Stromal cell of bone marrow (primary cell): ENCODE measurements at places on chromosomes 13 and 19.

DNA sequence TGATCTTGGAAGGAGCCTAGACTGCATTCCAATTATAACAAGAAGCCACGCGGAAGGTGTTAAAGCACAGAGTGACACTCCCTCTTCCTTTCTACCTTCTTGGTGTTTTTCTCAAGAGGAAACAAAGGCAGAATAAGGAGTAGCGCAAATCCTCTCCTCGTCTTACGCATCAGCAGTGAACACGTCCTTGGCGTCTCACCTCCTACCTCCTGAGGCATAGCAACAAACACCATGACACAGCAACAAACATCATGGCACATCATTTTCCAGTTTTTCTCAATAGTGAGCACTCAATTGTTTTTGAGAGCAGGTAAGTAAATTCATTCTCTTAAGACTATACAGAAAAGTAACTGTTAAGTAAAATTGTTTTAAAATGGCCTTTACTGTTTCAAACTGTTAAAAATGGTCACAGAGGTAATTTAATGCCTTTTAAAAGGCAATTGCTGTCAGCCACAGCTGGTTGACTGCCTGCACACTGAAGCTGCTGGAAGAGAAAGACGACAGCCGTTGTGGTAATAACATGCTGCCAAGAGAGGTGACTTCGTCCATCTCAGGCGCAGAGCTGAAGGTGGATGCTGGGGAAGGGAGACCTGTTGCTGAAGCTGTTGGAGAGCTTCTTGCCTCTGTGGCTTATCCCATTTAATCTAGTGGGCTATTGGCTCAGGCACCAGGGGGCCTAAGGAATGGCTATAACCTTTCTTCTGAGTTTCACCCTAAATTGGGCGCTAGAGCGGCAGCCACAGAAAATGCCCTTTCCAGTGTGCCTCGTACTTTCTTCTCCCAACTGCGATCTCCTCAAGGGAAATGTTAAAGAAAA is 703.7 kb downstream of the UQCRFS1 start:
- no peak for DNase-seq

DNA sequence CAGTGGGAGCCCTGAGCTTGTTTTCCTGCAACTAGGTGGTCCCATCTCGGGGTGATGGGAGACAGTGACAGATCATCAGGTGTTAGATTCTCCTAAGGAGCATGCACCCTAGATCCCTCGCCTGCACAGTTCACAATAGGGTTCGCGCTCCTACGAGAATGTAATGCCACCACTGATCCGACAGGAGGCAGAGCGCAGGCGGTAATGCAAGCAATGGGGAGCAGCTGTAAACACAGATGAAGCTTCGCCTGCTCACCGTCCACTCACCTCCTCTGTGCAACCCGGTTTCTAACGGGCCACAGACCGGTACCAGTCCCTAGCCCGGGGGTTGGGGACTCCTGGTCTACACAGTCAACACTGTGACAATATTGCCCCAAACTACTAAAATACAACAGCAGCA is 38.8 kb downstream of the CARD8 start:
- no peak for DNase-seq

GRCh38 chr19:51816711-51817110 is 21.8 kb downstream of the FPR3 start:
- no peak for DNase-seq

DNA sequence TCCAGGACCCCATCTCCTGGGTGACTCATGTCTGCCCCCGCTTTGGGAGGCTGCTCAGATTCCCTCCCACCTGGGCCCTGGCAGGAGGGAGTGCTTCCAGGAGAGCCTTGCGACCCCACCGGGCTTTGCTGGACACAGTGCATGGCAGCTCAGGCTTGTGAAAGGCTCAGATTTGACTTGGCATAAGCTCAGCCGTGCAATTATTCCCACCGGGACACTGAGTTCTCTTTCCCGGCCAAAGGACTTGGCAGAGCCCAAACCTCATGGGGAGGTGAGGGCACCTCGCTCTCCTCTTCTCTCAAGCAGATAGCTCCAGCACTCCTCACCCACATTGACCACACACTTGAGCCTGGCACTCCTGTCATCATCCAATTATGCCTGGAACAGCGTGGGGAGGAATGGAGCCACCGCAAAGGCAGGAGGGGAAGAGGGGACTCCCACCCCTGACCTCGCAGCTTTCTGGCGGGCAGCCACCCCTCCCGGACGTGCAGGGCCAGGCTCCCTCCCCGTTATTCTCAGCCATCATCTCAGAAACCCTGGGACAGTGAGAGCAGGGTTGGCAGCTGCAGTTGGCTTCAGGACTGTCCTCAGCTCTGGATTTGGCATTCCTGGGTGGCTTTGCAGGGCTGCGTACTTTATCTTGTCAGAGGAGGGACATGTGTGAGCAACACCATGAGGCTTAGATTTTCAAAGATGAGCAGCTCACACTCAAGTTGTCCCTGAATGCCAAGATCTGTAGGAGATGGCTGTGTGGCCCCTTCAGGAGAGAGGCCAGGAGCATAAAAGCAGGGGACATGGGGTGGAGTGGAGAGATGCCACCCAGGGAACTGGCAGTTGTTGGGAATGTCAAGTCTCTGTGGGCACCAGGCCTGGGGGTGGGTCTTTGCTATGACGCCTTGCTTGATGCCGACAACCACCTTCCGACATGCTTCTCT is 306.2 kb downstream of the TEX29 start:
- DNase-seq: no peak

- DNase-seq: no peak
Measured at GRCh38 chr19:34135054-34135800, 37.1 kb upstream of the LSM14A start.

DNA sequence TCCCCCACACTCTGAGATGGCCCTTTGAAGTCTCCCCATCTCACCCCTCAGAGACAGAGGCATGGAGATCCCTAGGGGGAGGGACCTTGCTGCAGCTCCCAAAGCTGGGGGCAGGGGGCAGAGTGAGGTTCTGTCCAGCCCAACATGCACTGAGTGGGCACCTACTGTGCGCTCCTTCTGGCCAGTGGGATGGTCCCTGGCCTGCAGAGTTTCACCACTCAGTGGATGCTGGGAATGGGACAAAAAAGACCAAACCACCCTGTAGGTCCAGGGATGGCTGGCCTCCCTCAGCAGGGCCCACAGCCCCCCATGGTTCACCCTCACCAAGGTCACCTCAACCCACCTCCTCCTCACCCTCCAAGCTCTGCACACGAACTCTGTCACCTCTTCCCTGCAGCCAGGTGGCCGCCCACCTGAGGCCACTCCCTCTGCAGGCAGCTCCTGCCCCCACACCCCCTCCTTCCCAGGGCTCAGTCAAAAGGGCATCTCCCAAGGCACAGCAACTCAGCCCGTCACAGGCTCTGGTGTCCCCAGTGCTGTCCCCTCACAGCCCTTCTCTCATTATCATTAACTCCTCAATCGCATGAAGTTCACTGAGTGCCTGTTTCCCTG is 16.1 kb downstream of the CEACAM21 start:
- DNase-seq: no peak

DNA sequence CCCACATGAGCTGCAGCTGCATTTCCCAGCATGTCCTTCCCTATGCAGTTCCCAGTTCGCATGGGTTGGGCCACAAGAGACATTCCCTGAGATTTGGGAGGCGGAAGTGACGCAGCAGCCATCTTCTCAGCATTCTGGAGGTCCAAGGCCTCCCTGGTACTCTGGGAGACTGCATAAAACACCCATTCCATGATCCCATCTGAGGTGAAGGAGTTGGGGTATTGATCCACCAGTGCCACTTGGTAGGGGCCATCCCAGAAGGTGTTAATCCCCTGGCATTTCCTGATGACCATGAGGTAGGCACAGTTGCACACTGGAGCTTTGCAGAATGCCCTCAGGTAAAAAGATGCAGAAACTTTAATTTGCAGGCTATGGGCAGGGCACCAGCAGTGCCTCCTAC is 25.4 kb downstream of the POP4 start:
- DNase-seq: no peak

DNA sequence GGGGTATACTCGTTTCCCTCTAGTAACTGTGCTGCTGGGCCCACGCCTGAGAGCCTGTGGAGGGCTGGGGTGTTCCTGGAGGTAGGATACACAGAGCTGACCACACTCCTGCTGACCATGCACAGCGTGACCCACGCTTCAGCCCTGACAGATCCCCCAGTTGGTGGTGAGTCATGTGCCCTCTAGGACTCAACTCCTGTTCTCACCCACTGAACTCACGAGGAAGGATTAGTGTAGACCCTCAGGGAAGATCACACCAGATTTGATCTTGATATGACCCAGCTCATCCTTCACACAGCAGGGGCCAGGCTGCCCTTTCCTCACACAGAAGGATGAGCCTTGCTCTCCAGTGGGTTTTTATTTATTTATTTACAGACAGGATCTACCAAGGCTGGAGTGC is 13.3 kb upstream of the ACP7 start:
- no peak for DNase-seq

DNA sequence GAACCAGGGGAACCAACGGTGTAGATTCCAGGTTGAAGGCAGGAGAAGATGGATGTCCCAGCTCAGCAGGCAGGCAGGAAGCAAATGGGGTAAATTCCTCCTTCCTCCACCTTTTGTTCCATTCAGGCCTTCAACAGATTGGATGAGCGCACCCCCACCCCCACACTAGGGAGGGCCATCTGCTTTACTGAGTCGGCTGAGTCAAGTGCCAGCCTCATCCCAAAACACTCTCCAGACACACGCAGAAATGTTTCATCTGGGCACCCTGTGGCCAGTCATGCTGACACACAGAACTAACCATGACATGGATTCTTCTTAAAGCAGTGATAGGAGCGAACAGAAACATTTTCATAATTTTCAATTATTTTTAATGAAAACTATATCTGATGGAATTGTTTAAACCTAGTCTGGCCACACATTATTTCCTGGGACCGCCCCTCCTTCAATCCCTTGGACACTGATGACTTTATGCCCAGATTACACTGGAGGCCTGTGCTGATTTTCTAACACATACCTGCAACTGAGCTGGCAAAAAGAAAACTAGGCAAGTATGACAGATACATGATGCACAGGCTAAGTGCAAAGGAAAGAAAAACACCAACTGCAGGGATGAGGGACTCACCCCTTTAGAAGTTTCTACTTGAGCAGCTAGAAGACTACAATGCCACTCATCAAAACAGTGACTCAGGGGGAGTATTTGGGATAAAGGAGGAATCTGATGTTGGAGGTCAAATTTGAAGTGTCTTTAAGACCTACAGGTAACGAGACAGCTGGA is 154.2 kb downstream of the TNFRSF19 start:
- DNase-seq: peak; percentile 41

DNA sequence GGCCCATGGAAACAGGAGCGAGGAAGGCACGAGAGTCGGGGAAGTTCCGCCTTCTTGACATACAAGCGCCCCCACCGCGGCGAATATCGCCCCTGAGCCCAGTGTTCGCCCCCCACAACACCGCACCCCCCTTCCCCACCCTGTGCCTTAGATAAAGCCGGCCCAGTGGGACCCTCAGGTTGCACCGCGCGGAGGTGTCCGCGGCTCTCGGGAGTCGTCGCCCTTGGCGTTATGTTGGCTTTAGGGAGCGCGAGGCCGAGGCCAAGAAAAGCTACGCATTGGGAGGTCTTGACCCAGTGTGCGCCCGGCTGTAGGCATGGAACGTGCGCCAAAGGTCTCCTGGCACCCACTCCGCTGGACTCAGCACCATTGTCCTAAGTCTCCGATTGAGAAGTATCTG is 603 bp upstream of the ZNF132 start:
- no peak for DNase-seq

- DNase-seq: no peak
Measured at GRCh38 chr13:102609696-102610095, 12.9 kb downstream of the TPP2 start.

GRCh38 chr13:111852725-111853518 is 214.0 kb upstream of the SOX1 start:
- no peak for DNase-seq

DNA sequence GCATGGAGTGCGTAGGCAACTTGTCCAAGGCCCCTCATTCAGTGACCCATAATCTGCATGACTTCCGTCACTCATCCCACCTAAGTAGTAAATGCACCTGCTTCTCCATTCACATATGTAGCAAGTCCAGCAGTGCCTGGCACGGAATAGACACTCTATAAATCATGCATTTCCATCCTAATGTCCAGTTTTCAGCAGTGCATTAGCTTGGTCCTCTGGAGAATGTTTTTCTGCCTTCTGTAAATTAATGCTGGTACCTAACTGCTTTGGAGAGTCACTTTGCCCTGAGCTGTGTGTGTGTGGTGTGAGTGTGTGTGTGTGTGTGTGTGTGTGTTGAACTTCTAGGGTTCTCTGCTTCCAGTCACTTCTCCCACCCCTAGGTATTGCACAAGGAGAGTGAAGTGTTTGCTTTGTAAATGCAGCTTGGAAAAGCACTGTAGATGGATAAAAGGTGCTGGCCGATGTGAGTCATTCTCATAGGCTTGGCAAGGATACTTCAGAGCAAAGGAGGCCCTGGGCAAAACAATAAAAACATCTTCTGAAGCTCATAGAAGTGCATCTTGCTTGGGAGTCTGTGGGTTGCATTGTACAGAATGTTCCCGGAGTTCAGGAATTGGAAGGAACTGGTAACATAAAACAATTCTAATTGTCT is 181.8 kb downstream of the KATNAL1 start:
- DNase-seq: peak; percentile 81

DNA sequence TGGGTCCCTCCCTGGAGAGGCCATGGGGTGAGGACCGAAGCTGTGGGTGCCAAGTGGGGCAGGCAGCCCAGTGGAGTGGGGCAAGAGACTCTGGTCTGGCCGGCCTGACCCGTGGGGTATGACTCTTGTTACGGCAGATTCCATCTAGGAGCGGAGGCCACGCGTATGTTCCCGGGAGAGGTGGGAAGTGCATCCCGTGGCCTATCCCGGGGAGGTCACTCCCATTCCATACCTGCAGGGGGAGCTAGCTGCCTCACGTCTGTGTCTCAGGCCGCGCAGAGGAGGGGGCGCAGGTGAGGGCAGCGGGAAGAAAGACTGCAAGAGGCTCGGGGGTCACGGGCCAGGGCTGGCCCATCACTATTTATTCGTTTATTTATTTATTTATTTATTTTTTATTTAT is 4.9 kb downstream of the CSNK1G2 start:
- DNase-seq: no peak

DNA sequence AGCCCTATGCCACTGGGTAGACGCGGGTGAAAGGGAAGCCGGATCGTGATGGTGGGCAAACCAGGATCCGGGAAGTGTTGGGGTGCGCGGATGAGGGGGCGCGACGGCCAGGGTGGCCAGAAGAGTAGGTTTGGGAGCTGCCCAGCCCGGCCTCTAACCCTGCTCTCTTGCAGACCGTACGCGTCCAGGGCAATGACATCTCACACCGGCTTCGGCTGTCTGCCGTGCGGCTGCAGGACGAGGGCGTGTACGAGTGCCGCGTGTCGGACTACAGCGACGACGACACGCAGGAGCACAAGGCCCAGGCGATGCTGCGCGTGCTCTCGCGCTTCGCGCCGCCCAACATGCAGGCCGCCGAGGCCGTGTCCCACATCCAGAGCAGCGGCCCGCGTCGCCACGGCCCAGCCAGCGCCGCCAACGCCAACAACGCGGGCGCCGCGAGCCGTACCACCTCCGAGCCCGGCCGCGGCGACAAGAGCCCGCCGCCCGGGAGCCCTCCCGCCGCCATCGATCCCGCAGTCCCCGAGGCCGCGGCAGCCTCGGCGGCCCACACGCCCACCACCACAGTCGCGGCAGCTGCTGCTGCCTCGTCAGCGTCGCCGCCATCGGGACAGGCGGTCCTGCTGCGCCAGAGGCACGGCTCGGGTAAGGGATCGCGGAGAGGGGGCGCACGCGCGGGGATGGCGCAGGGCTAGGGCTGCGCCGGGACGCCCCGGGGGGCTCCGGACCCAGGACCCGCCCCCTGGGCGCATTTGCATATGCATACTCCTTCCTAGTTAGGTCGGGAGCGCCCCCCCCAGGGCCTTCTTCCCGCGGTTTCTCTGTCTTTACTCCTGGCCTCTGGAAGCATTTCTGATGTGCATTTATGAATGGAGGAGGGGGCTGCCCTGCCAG is 4.1 kb downstream of the VSTM2B start:
- no peak for DNase-seq
